ENCODE measurements at places on chromosomes 11 and 22.
A peak's percentile ranks its signal among the peaks of the same experiment; 100 is the strongest.

- no peak for DNase-seq
Measured at GRCh38 chr22:45997777-45998637, 21.0 kb upstream of the WNT7B start.

GRCh38 chr11:86386746-86387145 is 12.1 kb downstream of the CCDC81 start:
- DNase-seq: no peak

DNA sequence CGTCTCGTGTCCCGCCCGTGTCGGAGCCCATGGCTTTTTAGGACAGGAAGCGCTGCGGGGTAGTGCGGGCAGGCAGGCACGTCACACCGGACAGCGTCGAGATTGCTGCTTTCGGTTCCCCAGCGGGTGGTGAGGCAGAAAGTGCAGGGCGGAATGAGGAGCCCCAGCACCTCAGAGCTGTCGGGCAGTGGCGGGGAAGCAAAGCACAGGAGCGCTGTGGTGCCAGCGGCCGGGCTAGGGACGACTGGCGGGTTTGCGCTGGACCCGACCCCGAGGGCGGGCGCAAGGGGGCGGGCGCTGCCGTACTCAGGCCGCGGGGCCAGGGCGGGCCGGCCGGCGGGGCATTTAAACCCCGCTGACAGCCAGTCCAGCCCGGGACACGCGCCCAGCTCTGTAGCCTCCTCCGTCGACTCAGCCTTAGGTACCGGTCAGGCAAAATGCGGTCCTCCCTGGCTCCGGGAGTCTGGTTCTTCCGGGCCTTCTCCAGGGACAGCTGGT is at the start of gene SLC37A2:
Gene SLC37A2, plus strand, starts transcription at position 375 of the 498 bp plus-strand sequence. Its CDS starts 63 bp downstream, at position 438.
- DNase-seq: peak; percentile 50

- no peak for DNase-seq
Measured at GRCh38 chr11:105719073-105719822, 109.4 kb downstream of the GRIA4 start.

DNA sequence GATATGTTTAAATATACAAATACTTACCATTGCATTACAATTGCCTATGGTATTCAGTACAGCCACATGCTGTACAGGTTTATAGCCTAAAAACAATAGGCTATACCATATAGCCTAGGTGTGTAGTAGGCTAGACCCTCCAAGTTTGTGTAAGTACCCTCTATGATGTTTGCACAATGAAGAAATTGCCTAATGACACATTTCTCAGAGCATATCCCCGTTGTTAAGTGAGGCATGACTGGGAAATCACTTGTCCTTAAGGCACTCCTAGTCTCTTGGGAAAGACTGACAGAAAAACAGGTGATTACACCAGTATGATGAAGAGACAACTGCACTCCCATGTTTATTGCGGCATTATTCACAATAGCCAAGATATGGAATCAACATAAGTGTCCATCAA is 187.2 kb downstream of the SPON1 start:
- DNase-seq: no peak

- DNase-seq: no peak
Measured at GRCh38 chr11:87224486-87224885, 186.8 kb downstream of the TMEM135 start.

DNA sequence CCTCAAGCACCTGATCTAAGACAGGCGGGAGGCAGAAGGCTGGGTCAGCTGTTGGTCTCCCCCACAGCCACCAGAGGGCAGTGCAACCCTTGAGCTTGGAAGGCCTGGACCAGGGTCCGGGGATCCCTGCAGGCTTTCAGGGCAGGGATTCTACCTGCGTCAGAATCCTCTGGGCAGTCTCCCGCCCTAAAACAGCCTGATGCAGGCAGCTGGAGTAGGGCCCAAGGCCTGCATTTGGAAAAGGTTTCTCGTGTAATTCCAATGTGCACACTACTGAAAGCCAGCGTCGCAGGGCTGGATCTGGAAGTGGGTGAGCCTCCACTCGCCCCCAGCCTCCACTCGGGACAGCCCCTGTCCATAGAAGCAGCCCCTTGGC is 31.8 kb downstream of the BID start:
- peak; percentile 73 for DNase-seq

- DNase-seq: no peak
Measured at GRCh38 chr11:74677131-74677530, 54.1 kb downstream of the CHRDL2 start.

DNA sequence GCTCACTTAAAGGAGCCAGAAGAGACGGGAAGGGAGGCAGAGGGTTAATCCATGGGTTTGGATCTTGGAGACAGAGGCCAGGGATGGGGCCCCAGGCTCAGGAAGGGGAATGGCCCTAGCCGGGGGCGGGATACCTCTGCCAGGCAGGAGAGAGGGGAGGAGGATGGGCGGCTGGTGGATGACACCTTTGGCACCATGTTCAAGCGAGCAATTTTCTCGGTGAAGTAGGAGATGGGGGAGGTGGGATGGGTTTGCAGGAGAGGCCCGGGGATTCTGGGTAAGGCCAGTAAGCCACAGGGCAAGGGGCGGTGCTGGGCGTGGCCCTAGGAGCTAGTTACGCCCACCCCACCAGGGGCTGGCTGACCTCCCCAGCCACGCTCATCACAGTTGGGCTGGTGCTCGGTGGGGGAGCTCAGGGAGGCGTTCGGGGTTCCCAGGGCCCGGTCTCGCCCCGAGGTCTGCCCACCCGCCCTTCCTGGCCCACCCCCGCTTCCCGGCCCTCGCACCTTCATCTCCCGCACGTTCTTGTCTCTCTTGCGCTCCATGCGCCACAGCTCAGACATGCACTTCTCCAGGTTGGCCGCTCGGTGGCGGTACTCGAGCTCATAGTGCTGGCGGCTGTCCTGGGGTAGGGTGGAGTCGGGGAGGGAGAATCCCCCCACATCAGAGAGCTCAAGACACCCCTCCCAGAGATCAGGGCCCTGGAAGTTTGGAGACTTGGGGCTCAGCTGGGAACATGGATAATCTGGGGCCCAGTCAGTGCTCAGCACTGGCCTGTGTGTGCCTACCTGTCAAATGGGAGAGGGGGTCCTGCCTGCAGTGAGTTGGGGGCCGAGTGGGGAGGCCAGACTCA is 12.7 kb downstream of the BAIAP2L2 start:
- DNase-seq: no peak

DNA sequence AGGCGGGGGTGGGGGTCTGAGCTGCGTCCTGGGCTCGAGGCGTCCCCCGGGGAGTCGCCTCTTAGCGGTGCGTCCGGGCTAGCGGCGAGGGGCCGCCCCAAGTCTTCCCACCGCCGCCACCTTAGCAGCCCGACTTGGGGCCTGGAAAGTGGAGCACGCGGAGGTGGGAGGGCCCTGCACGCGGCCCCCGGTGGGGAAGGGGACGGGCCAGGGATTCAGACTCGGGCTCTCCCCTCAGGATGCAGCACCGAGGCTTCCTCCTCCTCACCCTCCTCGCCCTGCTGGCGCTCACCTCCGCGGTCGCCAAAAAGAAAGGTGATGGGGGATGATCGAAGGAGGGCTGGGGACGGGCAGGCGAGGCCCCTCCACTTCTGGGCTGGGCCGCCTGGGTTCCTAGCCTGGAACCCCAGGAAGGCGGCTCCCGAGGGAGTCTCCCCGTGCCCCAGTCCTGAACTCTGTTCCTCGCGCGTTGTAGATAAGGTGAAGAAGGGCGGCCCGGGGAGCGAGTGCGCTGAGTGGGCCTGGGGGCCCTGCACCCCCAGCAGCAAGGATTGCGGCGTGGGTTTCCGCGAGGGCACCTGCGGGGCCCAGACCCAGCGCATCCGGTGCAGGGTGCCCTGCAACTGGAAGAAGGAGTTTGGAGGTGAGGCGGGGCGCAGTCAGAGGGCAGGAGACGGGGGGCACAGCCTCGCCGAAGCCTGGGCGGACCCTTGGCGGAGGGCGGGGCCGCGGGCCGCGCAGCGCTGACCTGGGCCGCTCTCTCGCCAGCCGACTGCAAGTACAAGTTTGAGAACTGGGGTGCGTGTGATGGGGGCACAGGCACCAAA is 563 bp downstream of the MDK start:
- no peak for DNase-seq
